ENCODE measurements at places on chromosomes 2 and 18.
A peak's percentile ranks its signal among the peaks of the same experiment; 100 is the strongest.

- no peaks in the 10 kb centered on the region for H3K36me3 ChIP-seq
- no peaks in the 10 kb centered on the region for H3K27me3 ChIP-seq
Measured at GRCh38 chr2:197189426-197190099, 121.0 kb downstream of the ANKRD44 start.

GRCh38 chr18:6718267-6718666, 11.2 kb upstream of the ARHGAP28 start:
- no peak for DNase-seq
- no peaks in the 10 kb centered on the region for H3K36me3 ChIP-seq
- H3K27ac ChIP-seq, result no peak overlapping the region
- H3K4me3 ChIP-seq, result no peak overlapping the region
- H3K4me1 ChIP-seq, result peaks cover 6% of the 10 kb centered on the region

DNA sequence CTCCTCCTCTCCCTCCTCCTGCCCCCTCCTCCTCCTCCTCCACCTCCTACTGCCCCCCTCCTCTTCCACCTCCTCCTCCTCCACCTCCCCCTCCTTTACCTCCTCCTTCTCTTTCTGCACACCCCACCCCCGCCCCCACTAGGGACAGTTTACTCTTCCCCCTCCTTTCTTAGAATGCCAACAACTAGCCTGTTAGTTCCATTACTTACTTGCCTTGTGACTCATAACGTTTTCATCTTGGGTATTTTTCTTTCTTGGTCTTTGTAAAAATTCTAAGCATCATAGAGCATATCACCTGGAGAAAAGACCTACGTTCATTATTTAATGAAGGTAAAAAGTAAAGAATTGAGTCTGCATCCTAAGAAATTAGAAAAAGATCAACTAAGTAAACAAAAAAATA, 165.3 kb downstream of the NEDD4L start:
- DNase-seq, result no peak
- H3K4me3 ChIP-seq, result no peak overlapping the region
- H3K4me1 ChIP-seq, result no peaks in the 10 kb centered on the region
- no peak overlapping the region for H3K27ac ChIP-seq

DNA sequence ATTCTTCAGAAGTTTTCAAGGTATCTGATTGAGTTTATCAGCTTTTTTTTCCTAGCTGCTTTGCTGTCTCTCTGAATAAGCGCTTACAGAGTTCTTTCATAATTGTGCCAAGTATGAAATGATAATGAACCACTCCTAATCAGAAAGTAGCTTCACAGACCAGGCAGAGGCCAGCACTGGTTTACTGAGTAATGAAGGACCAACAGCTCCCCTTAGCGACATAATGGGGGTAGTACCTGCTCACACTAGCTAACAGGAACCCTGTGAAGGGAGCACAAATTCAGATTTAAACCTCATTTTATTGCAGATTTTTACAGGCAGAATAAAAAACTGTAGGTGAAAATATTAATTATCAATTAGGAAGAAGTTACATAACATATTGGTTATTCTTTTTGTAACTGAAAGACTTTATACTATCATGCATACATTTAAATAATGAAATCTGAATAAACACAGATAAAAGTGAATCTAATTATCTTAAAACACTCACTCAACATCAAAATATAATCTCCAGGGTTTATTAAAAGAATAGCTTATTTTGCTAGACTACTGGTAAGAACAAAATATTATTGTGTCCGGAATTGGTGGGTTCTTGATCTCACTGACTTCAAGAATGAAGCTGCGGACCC, 53.7 kb upstream of the LRRC30 start:
- DNase-seq, result peak; percentile 65
- no peak overlapping the region for H3K4me3 ChIP-seq
- H3K36me3 ChIP-seq, result no peaks in the 10 kb centered on the region
- H3K4me1 ChIP-seq, result no peaks in the 10 kb centered on the region

GRCh38 chr2:238122287-238123217, 15.9 kb upstream of the KLHL30 start:
- H3K27me3 ChIP-seq, result no peaks in the 10 kb centered on the region
- H3K36me3 ChIP-seq, result no peaks in the 10 kb centered on the region
- no peak overlapping the region for H3K27ac ChIP-seq
- no peak for DNase-seq
- H3K4me1 ChIP-seq, result peaks cover 16% of the 10 kb centered on the region

GRCh38 chr2:62406573-62407043, 99.4 kb downstream of the TMEM17 start:
- no peaks in the 10 kb centered on the region for H3K36me3 ChIP-seq
- H3K27me3 ChIP-seq, result no peaks in the 10 kb centered on the region
- peaks cover 4% of the 10 kb centered on the region for H3K4me1 ChIP-seq
- no peak overlapping the region for H3K4me3 ChIP-seq
- H3K27ac ChIP-seq, result no peak overlapping the region

DNA sequence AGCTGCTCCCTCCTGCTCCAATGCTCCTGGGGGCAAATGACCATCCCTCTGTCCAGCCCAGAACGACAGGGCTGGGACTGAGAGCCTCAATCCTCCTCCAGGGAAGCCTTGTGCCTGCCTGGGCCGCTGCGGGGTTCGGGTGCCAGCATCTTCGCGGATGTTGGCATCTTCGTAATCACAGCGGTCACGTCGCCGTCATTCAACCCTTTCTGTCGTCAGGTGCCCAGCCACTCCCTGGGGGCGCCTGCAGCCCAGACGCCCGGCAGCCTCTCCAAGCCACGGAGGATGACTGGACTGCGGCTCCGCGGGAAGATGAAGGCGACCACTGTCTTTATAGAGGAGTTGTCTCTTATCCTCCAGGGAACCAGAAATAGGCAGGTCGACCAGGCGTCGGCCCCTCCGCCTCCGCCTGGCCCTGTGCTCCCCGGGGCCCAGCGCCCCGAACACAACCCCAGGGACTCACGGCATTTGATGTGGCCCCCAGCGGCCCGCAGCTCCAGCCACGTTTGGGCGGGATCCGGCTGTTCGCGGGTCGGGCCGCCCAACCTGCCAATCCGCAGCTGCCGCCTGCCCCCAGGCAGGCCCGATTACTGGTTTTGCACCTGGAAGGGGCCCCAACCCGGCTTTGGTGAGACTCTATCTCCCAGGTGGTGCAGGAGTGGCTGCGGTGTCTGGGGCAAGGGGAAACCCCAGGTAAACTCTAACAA, 113.9 kb downstream of the THNSL2 start:
- no peak overlapping the region for H3K27ac ChIP-seq
- no peaks in the 10 kb centered on the region for H3K27me3 ChIP-seq
- H3K36me3 ChIP-seq, result no peaks in the 10 kb centered on the region
- DNase-seq, result no peak

DNA sequence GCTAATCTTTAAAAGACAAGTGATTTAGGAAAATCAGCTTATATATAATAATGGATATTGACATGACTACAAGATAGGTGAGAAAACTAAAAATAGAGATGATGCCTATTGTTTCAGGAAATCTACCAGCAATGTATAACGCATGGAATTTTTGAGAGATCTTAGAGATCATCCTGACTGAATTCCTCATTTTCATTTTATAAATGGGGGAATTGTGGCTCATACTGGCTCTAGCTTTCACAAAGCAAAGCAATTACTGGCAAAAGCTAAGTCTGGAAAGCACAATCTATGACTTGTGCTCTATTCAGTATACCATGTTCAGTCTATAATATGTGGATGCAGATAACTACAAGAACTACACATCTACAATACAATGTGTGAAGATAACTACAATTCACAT, 51.9 kb upstream of the FANCL start:
- no peaks in the 10 kb centered on the region for H3K27me3 ChIP-seq
- H3K4me3 ChIP-seq, result no peak overlapping the region
- no peaks in the 10 kb centered on the region for H3K36me3 ChIP-seq
- DNase-seq, result no peak
- H3K4me1 ChIP-seq, result peaks cover 17% of the 10 kb centered on the region

DNA sequence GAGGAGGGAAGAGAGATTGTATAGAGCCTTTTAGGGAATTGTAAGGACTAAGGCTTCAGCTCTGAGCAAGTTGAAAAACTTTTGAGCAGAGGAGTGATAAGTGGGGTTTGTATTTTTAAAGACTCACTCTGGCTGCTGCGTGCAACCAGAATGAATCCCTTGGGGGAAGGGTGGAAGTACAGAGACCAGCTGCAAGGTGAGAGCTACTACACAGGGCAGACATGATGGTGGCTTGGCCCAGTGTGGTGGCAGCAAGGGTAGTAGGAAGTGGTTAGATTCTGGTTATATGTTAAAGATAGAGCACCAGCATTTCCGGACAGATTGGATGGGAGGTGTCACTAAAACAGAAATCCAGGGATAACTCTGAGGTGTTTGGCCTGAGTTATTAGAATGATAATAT, 10.1 kb upstream of the SESTD1 start:
- DNase-seq, result peak; percentile 23
- no peak overlapping the region for H3K4me3 ChIP-seq
- no peak overlapping the region for H3K27ac ChIP-seq
- H3K36me3 ChIP-seq, result no peaks in the 10 kb centered on the region
- no peaks in the 10 kb centered on the region for H3K27me3 ChIP-seq
- H3K4me1 ChIP-seq, result peaks cover 24% of the 10 kb centered on the region

DNA sequence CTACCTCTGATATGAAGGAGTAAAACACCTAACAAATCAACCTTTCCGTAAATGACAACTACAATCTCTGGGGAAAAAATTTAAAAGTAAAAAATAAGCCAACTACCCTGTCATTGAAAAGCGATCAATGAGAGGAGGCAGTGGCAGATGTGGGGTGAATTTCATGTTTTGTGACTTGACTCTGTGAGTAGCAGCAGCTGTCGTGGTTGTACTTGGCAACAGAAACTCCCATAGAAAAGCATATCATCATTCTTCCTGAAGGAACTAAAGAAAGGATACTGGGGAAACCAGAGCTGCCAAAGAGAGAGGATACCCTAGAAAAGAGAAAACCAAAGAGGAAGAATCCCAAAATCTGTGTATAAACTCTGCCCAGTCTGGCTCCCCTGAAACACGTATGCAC, 236.4 kb downstream of the TNS1 start:
- no peak for DNase-seq
- no peak overlapping the region for H3K4me3 ChIP-seq
- H3K36me3 ChIP-seq, result no peaks in the 10 kb centered on the region
- H3K27me3 ChIP-seq, result no peaks in the 10 kb centered on the region
- H3K27ac ChIP-seq, result no peak overlapping the region
- H3K4me1 ChIP-seq, result no peaks in the 10 kb centered on the region

GRCh38 chr2:27496357-27497287, at the start of gene GCKR:
TSS of gene GCKR (plus strand) at chr2:27496839. CDS start at chr2:27496905, 66 bp downstream.
- no peak for DNase-seq
- peaks cover 14% of the 10 kb centered on the region for H3K27me3 ChIP-seq
- no peak within 1 kb of the TSS for H3K27ac ChIP-seq
- peaks cover 3% of the 10 kb centered on the region for H3K4me1 ChIP-seq
- peak within 1 kb of the TSS; percentile 61 for H3K4me3 ChIP-seq
- no peaks in the 10 kb centered on the region for H3K36me3 ChIP-seq

DNA sequence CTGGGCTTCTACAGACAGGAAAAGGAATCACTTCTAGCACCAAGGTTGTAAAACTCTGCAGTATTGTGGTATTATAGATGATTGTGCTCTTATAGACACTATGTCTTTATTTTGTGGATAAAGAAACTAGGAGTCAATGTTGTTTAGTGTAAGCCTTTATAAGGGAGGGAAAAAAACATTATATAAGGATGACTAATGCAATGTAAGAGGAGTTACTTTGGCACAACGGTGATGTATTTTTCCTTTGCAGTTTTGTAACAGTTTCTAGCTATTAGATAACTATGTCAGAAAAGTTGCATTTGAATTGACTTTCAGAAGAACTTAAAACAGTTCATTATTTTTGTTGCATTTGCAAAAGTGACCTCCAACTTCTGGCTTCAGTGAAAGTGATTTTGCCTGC, 545.4 kb downstream of the CCDC85A start:
- no peak for DNase-seq
- H3K27ac ChIP-seq, result no peak overlapping the region
- H3K36me3 ChIP-seq, result no peaks in the 10 kb centered on the region
- H3K4me3 ChIP-seq, result no peak overlapping the region
- H3K27me3 ChIP-seq, result no peaks in the 10 kb centered on the region

DNA sequence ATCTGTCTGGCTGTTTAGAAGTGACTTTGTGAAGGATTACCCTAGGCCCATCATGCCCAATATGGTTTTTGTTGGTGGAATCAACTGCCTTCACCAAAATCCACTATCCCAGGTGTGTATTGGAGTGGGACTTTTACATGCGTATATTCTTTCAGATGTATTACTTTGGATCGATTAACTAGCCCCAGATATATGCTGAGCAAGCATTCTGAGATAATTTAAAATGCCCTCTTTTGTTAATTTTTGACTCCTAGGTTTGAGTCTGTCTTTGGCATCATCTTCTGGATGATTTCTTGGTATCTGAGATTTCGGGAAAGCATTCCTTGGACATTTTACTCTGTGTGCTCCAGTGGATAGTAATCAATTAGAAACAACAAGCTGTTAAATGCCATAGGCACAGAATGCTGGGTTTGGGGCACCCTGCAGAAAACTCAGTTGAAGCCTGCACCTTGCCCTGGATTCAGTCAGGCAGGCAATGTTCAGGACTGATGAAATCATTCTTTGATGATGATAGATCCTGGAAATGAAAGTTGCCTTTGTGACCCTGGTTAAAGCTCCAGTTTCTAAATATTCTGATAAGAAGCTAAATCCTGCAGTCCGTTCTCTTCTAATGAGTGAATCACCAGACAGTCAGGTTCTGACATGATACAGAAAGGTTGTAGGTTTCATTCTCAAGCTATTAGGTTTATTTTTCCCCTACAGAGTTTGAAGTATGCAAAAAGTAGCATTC, 1.1 kb downstream of the UGT1A1 start:
- DNase-seq, result no peak
- no peaks in the 10 kb centered on the region for H3K4me1 ChIP-seq
- no peak overlapping the region for H3K4me3 ChIP-seq
- H3K27me3 ChIP-seq, result no peaks in the 10 kb centered on the region
- H3K27ac ChIP-seq, result no peak overlapping the region

- no peaks in the 10 kb centered on the region for H3K4me1 ChIP-seq
- no peak for DNase-seq
- H3K36me3 ChIP-seq, result no peaks in the 10 kb centered on the region
- no peak overlapping the region for H3K27ac ChIP-seq
- H3K4me3 ChIP-seq, result no peak overlapping the region
- H3K27me3 ChIP-seq, result no peaks in the 10 kb centered on the region
Measured at GRCh38 chr2:154795651-154796050, 97.2 kb downstream of the KCNJ3 start.

DNA sequence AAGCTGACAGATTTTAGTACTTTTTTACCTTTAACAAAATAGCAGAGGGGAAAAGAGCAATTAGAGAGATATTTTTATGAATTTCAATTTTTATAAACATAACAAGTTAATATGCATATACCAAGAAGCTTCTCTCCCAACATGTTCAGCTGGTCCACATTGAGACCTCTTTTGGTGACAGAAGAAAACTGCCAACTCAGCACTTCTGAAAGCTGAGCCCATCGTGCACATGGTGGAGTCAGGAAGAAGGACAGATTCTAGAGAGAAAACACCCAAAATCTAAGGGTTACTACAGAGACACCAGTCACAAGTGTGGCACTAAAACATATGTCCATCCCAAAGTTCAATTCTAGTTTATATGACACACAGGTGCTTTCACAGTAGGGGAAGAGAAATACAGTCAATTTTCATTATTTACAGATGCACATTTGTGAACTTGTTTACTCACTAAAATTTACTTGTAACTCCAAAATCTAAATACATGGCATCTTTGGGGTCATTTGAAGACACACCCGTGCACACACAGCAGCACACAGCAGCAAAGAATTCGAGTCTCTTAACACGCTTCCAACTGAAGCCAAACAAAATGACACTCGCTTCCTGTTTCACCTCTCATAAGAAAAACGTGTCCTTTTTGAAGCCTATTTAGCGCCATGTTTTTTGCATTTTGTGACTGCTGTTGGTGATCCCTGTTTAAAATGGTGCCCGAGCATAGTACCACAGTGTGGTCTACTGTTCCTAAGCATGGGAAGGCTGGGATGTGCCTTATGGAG, 31.5 kb downstream of the STAT1 start:
- no peaks in the 10 kb centered on the region for H3K27me3 ChIP-seq
- DNase-seq, result no peak
- no peak overlapping the region for H3K4me3 ChIP-seq
- H3K4me1 ChIP-seq, result peaks cover 38% of the 10 kb centered on the region
- no peak overlapping the region for H3K27ac ChIP-seq
- H3K36me3 ChIP-seq, result peaks cover 91% of the 10 kb centered on the region

All from SJCRH30 (cell line).